Colonic mucosa (tissue), 4 donors: ENCODE measurements at places on chromosomes 5 and 9. TPM values are rescaled to one million over a fixed set of nuclear protein-coding genes. Genes with fewer than 3 reads are reported as not detected.
A peak's percentile ranks its signal among the peaks of the same experiment; 100 is the strongest.

GRCh38 chr9:97419309-97419867 lies 7.5 kb downstream of the TDRD7 start:
- H3K4me1 ChIP-seq: peaks cover 19% of the 10 kb centered on the region
- peak overlapping the region; percentile 64 for H3K27ac ChIP-seq
- H3K4me3 ChIP-seq: no peak overlapping the region
- DNase-seq: peak; percentile 62

- H3K27ac ChIP-seq: no peak overlapping the region
- no peak for DNase-seq
- no peaks in the 10 kb centered on the region for H3K4me1 ChIP-seq
- no peaks in the 10 kb centered on the region for H3K36me3 ChIP-seq
Measured at GRCh38 chr5:89047571-89047970, 164.6 kb upstream of the MEF2C start.

DNA sequence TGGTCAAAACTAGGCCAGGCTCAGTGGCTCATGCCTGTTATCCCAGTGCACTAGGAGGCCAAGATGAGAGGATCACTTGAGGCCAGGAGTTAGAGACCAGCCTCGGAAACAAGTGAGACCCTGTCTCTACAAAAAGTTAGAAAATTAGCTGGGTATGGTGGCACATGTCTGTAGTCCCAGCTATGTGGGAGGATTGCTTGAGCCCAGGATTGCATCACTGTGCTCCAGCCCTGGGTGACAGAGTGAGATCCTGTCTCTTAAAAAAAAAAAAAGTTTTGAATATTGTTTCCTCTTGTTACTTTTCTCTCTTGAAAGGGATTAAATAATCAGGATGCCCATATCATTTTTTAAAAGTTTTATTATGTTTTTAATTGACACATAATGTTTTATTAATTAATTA lies 7.6 kb downstream of the ARHGEF37 start:
- H3K4me1 ChIP-seq: no peaks in the 10 kb centered on the region
- H3K27me3 ChIP-seq: no peaks in the 10 kb centered on the region
- H3K4me3 ChIP-seq: no peak overlapping the region
- H3K36me3 ChIP-seq: no peaks in the 10 kb centered on the region
- no peak for DNase-seq

DMRTA1 gene
- 1.2 TPM for total RNA-seq

ST8SIA4 gene
- 6.2 TPM for total RNA-seq

PLPP7 gene
- total RNA-seq: 1.1 TPM

C5orf34 gene
- 1.9 TPM for total RNA-seq
